ENCODE measurements at places on chromosomes 7 and 10.

GRCh38 chr7:17633067-17633466 lies 307.2 kb downstream of the SNX13 start:
- no peak for DNase-seq

GRCh38 chr7:137590756-137591305 lies 247.3 kb upstream of the PTN start:
- DNase-seq: no peak

DNA sequence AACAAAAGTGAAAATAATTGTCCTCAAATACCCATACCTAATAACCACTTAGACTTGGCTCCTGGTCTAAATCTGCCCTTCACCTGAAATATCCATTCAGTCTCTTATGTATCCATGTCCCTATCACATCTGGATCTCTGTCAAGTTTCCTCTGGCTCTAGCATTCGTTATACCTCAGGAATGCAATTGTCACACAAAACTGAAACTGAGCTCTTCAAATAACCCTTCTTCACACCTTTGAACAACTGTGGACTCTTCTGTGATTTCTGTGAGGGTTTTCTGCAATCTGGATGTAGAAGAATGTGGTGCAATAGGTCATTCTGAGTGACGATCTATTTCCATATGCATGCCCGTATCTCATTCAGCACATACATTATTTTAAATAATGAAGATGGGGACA lies 53.5 kb upstream of the FGL2 start:
- DNase-seq: no peak

GRCh38 chr10:77859865-77860282 lies 66.7 kb downstream of the DLG5 start:
- no peak for DNase-seq

DNA sequence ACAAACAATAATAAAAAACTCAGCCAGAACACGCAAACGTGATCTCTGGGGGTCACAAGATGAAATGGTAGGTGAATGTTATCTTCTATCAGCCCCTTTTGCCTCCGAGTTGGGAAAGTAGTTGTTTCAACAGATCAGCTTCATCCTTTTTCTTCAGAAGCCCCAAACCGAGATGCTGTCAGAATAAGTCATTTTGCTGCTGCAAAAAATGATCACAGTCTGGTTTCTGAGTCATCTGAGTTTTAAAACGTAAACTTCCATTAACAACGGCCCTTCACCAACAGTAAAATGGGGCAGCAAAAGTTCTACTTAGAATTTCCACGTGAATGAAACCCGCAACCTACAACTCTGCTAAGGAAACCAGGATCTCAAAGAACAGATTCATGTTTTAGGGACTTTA lies 44.9 kb downstream of the JCAD start:
- no peak for DNase-seq

Measured in NCI-H748 treated with DMSO at 0.1 percent for 48 hours (cell line).